ENCODE measurements at places on chromosomes 2 and 18.

- no peak for DNase-seq
Measured at GRCh38 chr2:53423465-53423864, 344.1 kb upstream of the CHAC2 start.

DNA sequence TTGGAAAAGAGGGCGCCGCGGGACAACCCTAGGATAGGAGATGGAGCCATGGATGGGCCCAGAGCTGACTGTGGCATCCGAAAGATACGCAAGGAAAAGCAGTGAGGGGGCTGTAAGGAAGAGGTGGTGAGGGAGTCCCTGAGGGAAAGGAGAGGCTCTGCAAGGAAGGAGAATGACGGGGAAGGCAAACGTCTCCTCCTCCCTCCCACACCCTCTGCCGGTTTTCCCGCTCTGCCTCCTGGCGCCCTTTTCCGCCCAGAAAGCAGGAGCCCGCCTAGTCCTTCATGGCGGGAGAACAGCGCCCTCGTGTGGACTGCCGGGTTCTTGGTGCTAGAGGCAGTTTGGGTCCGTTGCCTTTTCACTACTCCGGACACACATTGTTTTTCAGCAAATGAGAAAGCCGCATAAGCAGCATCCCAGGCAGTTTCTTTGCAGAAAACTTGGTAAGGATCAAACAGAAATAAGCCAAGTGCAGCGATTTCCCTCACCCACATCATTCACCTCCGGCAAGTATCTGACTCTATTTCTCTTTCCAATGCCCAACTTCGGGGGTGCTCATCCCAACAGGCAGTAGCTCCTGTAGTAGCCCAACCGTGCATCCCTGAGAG, 200.4 kb downstream of the INO80D start:
- no peak for DNase-seq

- no peak for DNase-seq
Measured at GRCh38 chr2:28082131-28082530, 191.6 kb downstream of the BABAM2 start.

- DNase-seq = no peak
Measured at GRCh38 chr18:50138181-50139064, 56.5 kb downstream of the MYO5B start.

GRCh38 chr2:226357816-226358215, 441.8 kb downstream of the IRS1 start:
- no peak for DNase-seq

GRCh38 chr2:236133410-236134012, 34.7 kb downstream of the GBX2 start:
- no peak for DNase-seq

DNA sequence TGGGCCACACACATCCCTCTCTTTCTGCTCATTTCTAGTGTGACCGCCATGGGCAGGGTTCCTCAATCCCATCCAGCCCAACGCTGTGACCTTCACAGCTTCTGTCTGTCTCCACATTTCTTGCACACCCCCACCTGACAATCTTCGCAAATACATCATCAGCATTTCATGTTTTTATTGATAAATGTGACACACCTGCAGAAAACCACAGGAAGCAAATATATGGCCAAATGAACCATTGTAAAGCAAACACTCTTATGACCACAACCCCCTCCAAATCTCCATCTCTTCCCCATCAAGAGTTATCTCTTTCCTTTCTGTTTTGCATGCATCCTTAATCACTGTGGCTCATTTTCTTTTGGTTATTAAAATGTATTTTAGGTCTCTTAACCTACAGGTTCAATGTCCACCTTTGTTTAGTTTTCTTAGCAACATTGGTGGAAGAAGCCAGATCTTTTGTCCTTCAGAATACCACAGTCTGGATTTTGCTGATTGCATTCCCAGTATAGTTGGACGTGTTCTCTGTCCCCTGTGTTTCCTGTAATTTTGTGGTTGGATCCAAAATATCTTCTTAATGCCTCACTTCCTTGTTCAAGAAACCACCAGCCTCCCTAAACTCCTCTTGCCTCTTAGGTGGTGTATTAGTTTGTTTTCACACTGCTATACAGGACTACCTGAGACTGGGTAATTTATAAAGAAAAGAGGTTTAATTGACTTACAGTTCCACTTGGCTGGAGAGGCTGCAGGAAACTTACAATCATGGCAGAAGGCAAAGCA, 9.8 kb upstream of the NCK2 start:
- DNase-seq = no peak

- no peak for DNase-seq
Measured at GRCh38 chr2:42849311-42849710, 56.9 kb upstream of the HAAO start.

DNA sequence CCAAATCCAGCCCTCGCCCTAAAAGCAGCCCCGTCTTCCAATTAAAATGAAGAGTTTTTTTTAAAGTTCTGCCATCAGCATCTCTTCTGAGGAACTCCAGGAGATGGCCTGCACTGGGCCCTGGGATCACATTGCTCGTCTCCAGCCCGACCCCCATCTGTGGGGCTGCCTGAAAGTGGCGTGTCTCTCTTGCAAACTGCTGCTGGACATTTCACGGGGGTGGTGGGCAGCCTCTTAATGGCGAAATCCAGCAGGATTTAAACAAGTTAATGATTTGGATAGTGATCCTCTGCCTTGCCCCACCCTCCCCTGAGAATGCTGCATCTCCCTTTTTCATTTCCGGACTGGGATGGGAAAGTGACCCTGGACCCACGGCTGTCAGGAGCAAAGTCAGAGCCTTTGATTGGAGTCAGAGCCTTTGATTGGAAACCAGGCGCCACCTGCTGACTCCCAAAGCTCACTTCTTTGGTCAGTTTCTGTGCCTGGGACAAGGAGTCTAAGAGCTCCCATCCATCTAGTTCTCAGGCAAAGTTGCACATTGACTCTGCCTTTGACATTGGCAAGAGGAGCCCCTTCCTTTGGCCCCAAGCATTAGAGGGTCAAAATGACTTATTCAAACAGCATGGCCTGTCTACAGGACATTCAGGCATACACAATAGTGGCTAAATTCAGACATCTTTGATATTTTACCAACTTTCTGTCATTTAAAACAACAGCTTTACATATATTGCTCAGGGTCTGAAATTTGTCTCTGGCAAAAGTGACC, 155.2 kb downstream of the SH3BP4 start:
- DNase-seq = no peak

- no peak for DNase-seq
Measured at GRCh38 chr2:96505231-96505889, at the start of gene NEURL3. Gene NEURL3 (minus strand): TSS chr2:96505357. CDS start chr2:96505286, 71 bp downstream.

Data from T-helper 22 cell (primary cell).